Chondrocyte (in vitro differentiated cells): ENCODE measurements at places on chromosomes 4 and X.

DNA sequence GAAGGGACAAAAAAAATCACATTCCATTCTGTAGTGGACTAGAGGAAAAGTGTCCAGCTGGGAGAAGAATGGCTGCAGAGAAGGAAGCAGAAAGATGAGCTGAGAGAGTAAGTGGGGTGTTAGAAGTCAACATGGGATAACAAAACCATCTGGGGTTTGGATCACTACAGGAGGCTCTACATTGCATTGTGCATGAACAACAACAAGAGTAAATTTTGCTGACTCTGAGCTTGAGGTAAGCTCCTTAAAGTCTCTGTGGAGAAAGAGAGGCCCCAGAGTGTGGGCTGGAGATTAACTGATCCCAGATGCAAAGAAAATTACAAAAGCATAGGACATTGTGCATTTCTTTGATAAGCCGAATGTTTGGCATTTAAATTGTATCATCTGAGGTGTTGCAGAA lies 128.9 kb downstream of the UGT8 start:
- DNase-seq: no peak

DNA sequence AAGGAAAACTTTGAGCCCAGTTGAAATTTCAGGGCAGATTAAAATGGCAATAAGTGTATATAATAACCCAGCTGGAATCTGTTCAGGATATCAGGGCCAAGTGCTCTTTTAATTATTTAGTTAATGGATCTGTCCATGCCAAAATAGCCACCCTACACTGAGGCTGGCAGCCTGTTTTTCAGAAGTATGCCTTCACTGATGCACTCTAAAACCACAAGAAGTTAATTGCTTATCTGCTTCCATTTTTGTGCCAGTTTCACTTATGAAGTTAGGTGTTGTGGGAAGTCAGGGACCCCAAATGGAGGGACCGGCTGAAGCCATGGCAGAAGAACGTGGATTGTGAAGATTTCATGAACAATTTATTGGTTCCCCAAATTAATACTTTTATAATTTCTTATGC lies 960.3 kb downstream of the C4orf33 start:
- no peak for DNase-seq

- peak; percentile 53 for DNase-seq
Measured at GRCh38 chrX:110477593-110478228, 119.1 kb downstream of the RTL9 start.

- peak; percentile 62 for DNase-seq
Measured at GRCh38 chr4:163949976-163950601, 455.6 kb downstream of the TMA16 start.
